Nephron progenitor cell (in vitro differentiated cells): ENCODE measurements at places on chromosomes 1 and 21.

DNA sequence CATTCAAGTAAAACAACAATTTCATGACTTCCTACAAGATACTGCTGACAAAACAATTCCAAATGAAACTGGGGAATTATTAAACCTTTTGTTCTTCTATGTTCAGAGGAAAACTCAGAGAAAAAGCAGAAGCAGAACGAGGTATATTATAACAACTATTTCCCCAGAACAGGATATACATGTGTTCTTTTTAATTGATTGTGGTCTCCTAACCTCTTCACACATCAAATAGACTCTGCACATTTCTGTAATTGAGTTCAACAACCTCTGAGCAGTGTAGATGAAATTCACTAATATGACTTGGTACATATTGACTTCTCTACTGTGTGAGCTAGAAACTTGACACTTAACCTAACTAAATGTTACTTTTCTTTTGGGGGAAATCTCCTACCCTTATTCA is 584.2 kb downstream of the NEGR1 start:
- no peaks in the 10 kb centered on the region for H3K36me3 ChIP-seq
- no peak overlapping the region for H3K4me3 ChIP-seq
- no peak for DNase-seq
- H3K4me1 ChIP-seq = no peaks in the 10 kb centered on the region
- H3K27me3 ChIP-seq = peaks cover 3% of the 10 kb centered on the region
- no peak overlapping the region for H3K27ac ChIP-seq

DNA sequence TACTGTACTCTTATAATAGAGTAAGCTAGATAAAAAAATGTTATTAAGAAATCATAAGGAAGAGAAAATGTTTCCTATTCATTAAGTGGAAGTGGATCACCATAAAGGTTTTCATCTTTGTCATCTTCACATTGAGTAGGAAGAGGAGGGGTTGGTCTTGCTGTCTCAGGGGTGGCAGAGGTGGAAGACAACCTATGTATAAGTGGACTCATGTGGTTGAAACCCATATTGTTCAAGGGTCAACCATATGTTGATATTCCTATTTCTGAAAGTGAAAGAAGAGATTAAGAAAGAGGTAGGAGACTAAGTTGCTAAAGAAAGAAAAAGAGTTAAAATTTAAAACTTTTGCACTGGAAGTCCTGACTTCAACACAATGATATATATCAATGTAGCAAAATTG is 4.9 kb upstream of the ZP4 start:
- H3K27ac ChIP-seq = no peak overlapping the region
- no peak overlapping the region for H3K4me3 ChIP-seq
- peaks cover 13% of the 10 kb centered on the region for H3K27me3 ChIP-seq
- H3K36me3 ChIP-seq = no peaks in the 10 kb centered on the region
- DNase-seq = no peak

DNA sequence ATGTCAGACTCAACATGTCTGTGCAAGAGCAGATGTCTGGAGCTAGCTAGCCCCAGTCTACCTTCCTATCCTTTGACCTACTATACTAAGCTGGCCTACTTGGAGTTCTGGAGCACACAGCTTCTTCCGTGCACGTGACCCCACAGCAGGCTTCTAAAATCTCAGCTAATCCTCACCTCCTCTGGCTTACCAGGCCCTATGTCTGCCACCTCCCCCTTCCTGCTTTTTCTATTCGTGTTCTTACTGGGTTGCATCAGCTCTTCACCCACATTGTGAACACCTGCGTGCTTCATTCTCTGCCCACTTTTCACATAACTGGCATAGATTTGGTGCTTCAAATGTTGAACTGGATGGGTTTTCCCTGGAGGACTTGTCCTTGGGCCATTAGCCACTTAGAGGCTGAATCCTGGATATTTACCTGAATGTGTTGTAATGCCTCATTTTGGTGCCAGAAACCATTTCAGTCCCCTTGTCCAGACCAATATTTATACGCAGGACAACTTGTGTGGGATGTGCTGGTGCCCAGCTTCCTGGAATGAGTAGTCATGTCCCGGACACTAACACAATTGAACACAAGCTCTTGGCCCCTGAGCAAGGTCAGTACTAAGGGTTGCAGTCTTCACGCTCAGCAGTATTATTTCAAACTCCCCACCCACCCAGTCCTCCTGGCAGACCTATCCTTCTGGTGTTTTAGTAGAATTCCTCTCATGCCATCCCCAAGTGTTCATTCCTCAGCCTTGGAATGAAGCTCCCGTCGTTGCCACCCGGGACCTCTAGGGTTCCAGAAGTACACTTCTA is 24.0 kb downstream of the TENT5C start:
- peaks cover 18% of the 10 kb centered on the region for H3K4me1 ChIP-seq
- peaks cover 4% of the 10 kb centered on the region for H3K27me3 ChIP-seq
- no peak for DNase-seq
- H3K4me3 ChIP-seq = no peak overlapping the region

DNA sequence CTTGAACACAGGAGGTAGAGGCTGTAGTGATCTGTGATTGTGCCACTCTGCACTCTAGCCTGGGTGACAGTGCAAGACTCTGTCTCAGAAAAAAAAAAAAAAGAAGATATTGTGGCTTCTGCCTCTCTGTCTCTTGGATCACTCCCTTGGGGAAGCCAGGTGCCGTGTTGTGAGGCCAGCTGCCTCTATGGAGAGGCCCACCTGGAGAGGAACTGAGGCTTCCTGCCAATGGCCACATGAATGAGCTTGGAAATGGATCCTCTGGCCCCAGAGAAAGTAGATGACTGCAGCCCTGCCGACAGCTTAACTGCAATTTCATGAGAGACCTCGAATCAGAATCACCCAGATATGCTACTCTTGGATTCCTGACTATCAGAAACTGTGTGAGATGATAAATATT is 19.7 kb upstream of the AK2 start:
- H3K4me3 ChIP-seq = no peak overlapping the region
- no peaks in the 10 kb centered on the region for H3K27me3 ChIP-seq
- H3K36me3 ChIP-seq = no peaks in the 10 kb centered on the region
- H3K4me1 ChIP-seq = peaks cover 10% of the 10 kb centered on the region
- H3K27ac ChIP-seq = no peak overlapping the region
- no peak for DNase-seq

DNA sequence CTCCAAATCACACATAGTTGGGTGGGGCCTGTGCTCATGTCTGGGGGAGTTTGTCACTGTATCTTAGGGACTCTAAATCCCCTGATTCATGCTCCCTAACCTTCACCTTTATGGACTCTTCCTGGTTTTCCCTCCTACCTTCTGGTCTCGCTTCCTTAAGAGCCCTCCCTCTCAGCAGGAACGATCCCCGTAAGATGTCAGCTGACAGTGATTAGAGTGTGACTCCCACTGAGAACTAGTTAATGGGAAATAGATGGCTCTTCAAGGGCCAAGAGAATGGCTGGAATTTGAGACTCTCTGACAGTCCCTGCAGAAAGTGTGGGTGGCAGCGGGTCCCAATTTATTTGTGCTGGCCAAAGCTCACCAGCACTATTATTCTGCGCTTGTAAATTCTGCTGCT is 22.0 kb downstream of the LYPD8 start:
- no peaks in the 10 kb centered on the region for H3K4me1 ChIP-seq
- no peak overlapping the region for H3K4me3 ChIP-seq
- H3K27me3 ChIP-seq = no peaks in the 10 kb centered on the region
- DNase-seq = no peak
- H3K27ac ChIP-seq = no peak overlapping the region
- H3K36me3 ChIP-seq = no peaks in the 10 kb centered on the region

DNA sequence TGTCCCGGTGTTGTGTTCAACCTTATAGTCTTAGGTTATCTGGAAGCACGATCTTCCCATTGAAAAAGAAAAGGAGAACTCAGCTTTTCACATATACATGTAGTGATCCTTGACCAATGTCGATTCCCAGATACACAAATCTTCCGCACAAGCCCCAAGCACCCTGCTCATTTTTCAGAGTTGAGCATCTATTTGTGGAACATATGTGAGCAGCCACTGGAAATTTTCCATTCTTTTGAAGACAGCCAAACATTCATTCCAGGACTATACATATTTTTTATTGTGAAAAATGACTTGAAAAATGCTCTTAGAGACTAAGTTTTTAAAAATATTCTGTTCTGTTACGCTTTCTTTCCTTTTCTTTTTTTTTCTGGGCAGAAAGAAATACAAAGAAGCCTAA is 371.9 kb downstream of the RGS7 start:
- no peak for DNase-seq
- H3K27ac ChIP-seq = no peak overlapping the region
- peaks cover 24% of the 10 kb centered on the region for H3K4me1 ChIP-seq
- peaks cover 2% of the 10 kb centered on the region for H3K27me3 ChIP-seq
- H3K4me3 ChIP-seq = no peak overlapping the region

DNA sequence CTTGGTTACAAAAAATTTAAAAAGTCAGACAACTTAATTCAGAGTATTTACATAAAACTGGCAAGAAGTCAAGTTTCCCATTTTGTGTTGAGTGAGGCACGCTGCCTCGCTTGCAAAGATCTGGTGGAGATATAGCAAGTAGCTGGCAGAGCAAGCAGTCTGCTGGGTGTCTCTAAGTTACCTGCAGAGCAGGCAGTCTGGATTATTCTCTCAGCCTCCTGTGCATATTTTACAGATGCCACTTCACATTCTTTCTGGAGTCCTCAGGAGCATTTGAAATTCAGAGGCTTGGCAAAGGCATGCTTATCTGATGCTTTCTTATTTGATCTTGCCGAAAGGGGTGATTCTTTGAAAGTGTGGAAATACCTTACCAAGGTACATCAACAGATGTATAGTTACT is 640.4 kb upstream of the ADGRL4 start:
- peaks cover 4% of the 10 kb centered on the region for H3K36me3 ChIP-seq
- no peak for DNase-seq
- no peak overlapping the region for H3K27ac ChIP-seq
- H3K27me3 ChIP-seq = no peaks in the 10 kb centered on the region

DNA sequence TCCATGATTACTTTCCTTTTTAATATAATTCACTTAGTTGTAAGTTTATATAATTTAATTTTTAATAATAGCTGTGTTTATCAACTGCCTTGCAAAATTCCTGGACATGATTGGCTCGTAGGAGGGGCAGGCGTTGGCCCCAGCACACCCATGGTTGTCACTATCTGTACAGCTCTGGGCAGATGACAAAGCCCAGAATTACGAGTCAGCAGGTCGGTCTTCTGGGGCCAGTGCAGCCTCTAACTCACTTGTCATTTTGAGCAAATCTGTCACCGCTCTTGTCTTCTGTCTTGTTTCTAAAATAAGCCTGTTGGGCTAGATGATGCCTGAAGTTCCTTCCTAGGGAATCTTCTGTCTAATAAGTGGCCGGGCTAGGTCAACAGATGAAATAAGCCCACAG is 21.4 kb upstream of the LRRC38 start:
- peaks cover 4% of the 10 kb centered on the region for H3K4me1 ChIP-seq
- peaks cover 4% of the 10 kb centered on the region for H3K27me3 ChIP-seq
- H3K27ac ChIP-seq = no peak overlapping the region
- DNase-seq = no peak

- peaks cover 44% of the 10 kb centered on the region for H3K27me3 ChIP-seq
- no peak overlapping the region for H3K27ac ChIP-seq
- DNase-seq = no peak
- H3K4me3 ChIP-seq = no peak overlapping the region
- no peaks in the 10 kb centered on the region for H3K36me3 ChIP-seq
Observed at GRCh38 chr1:24966724-24967346, 36.8 kb upstream of the RUNX3 start.

GRCh38 chr21:46052703-46053651 is 44.9 kb upstream of the COL6A2 start:
- no peak overlapping the region for H3K27ac ChIP-seq
- H3K4me1 ChIP-seq = peaks cover 43% of the 10 kb centered on the region
- no peaks in the 10 kb centered on the region for H3K36me3 ChIP-seq
- no peak overlapping the region for H3K4me3 ChIP-seq
- no peak for DNase-seq
- H3K27me3 ChIP-seq = peaks cover under 1% of the 10 kb centered on the region

GRCh38 chr1:186865253-186865652 is 36.5 kb downstream of the PLA2G4A start:
- no peaks in the 10 kb centered on the region for H3K4me1 ChIP-seq
- H3K36me3 ChIP-seq = no peaks in the 10 kb centered on the region
- H3K27ac ChIP-seq = no peak overlapping the region
- DNase-seq = no peak
- H3K4me3 ChIP-seq = no peak overlapping the region
- no peaks in the 10 kb centered on the region for H3K27me3 ChIP-seq

- H3K4me1 ChIP-seq = no peaks in the 10 kb centered on the region
- no peak for DNase-seq
- no peak overlapping the region for H3K27ac ChIP-seq
Observed at GRCh38 chr21:17658931-17659330, 46.2 kb upstream of the BTG3 start.

DNA sequence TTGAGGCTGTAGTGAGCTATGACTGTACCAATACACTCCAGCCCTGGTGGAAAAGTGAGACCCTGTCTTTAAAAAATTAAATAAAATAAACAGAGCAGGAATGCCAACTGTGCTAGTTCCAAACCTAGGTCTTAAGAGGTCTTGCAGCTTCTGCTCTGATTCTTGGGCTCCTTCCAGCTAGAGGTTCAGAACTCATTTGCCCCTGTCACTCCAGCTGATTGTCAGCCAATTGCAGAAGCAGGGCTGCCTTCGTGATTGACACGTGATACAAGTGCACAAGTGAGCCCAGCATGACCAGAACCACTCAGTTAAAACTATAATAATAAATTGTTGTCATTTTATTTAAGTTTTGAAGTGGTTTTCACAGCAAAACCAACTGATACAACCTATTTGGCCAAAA is 298.4 kb downstream of the USP25 start:
- no peaks in the 10 kb centered on the region for H3K36me3 ChIP-seq
- no peak overlapping the region for H3K4me3 ChIP-seq
- H3K27me3 ChIP-seq = no peaks in the 10 kb centered on the region
- no peak overlapping the region for H3K27ac ChIP-seq

DNA sequence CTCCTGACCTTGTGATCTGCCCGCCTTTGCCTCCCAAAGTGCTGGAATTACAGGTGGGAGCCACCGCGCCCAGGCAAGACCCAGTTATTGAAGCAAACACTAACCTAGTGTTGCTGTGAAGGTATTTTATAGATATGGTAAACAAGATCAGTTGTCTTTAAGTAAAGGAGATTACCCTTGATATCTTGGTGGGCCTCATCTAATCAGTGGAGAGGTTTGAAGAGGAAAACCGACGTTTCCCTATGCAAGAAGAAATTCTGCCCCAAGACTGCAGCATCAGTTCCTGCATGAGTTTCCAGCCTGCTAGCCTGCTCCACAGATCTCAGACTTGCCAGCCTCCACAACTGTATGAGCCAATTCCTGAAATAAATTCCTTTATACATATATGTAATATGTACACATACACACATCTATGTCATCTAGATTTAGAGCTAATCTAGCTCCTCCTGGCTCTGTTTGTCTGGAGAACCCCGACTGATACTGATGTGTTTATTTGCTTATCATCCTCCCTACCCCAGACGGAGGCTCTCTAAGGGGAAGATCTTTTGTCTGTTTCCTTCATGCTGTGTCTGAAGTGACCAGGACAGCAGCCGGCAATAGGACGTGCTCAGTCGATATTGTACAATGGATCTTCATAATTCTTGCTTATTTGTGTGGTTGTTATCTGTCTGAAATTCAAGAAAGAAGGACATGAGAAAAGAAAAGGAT is 90.9 kb downstream of the IER5 start:
- no peak overlapping the region for H3K27ac ChIP-seq
- peak overlapping the region; percentile 70 for H3K4me3 ChIP-seq
- H3K36me3 ChIP-seq = no peaks in the 10 kb centered on the region
- DNase-seq = no peak
- H3K4me1 ChIP-seq = peaks cover 23% of the 10 kb centered on the region
- H3K27me3 ChIP-seq = peaks cover 72% of the 10 kb centered on the region
